ENCODE measurements at places on chromosomes 6 and 20. TPM values are rescaled to one million over a fixed set of nuclear protein-coding genes. Genes with fewer than 3 reads are reported as not detected.

Gene GDAP1L1
- total RNA-seq = not detected

Gene FAM217A
- total RNA-seq = not detected

Gene CFB
- 35.8 TPM for total RNA-seq

Gene PGC
- total RNA-seq = not detected

Gene NMBR
- total RNA-seq = not detected

Gene PSMF1
- 110 TPM for total RNA-seq

Gene KCNQ2
- not detected for total RNA-seq

Gene CTAGE9
- not detected for total RNA-seq

Gene ABHD16B
- total RNA-seq = not detected

Data from posterior vena cava (tissue), 2 donors.